ENCODE measurements at places on chromosomes 16 and 17. TPM values are rescaled to one million over a fixed set of nuclear protein-coding genes. Genes with fewer than 3 reads are reported as not detected.

The PRSS21 gene
- not detected for total RNA-seq

The SPATA22 gene
- not detected for total RNA-seq

The CDK5R1 gene
- 8.8 TPM for total RNA-seq

The C17orf113 gene
- 2.2 TPM for total RNA-seq

The BAIAP3 gene
- 4.0 TPM for total RNA-seq

The KIF2B gene
- total RNA-seq = not detected

The PYDC1 gene
- total RNA-seq = not detected

The CDRT15 gene
- total RNA-seq = not detected

The RAP1GAP2 gene
- 3.8 TPM for total RNA-seq

The KRTAP9-4 gene
- not detected for total RNA-seq

The PALB2 gene
- 11.4 TPM for total RNA-seq

The TM4SF5 gene
- not detected for total RNA-seq

The ORMDL3 gene
- 29.3 TPM for total RNA-seq

The LYZL6 gene
- total RNA-seq = not detected

The EPX gene
- not detected for total RNA-seq

The KRTAP2-1 gene
- total RNA-seq = not detected

The RNF157 gene
- 21.0 TPM for total RNA-seq

The MAF gene
- total RNA-seq = 10.8 TPM

The P3H4 gene
- 18.7 TPM for total RNA-seq

The FOXN1 gene
- not detected for total RNA-seq

The GALR2 gene
- not detected for total RNA-seq

The ARL5C gene
- total RNA-seq = not detected

The CCL8 gene
- total RNA-seq = not detected

The RGS11 gene
- 0.96 TPM for total RNA-seq

The SLC6A2 gene
- total RNA-seq = not detected

The MYH8 gene
- not detected for total RNA-seq

The SLC5A2 gene
- total RNA-seq = not detected

The ABCA6 gene
- total RNA-seq = not detected

The C16orf46 gene
- 2.5 TPM for total RNA-seq

The CAMKK1 gene
- 2.9 TPM for total RNA-seq

The CCL15 gene
- not detected for total RNA-seq

The HOXB7 gene
- not detected for total RNA-seq

The KRTAP9-8 gene
- not detected for total RNA-seq

The HSF4 gene
- total RNA-seq = not detected

The ANKS3 gene
- total RNA-seq = 20.6 TPM

The DHX40 gene
- 108 TPM for total RNA-seq

The EVPL gene
- not detected for total RNA-seq

The EVI2B gene
- not detected for total RNA-seq

The CDH1 gene
- 3.3 TPM for total RNA-seq
